ENCODE measurements at places on chromosomes 4 and X. TPM values are rescaled to one million over a fixed set of nuclear protein-coding genes. Genes with fewer than 3 reads are reported as not detected.

RAB40A gene
- 0.52 TPM for total RNA-seq

MAMLD1 gene
- 3.4 TPM for total RNA-seq

PHEX gene
- not detected for total RNA-seq

CFAP47 gene
- not detected for total RNA-seq

SSX2B gene
- total RNA-seq = not detected

GLRB gene
- 3.0 TPM for total RNA-seq

Data from body of pancreas (tissue), 4 donors.